Neural crest cell (in vitro differentiated cells): ENCODE measurements at places on chromosomes 3 and 15. TPM values are rescaled to one million over a fixed set of nuclear protein-coding genes. Genes with fewer than 3 reads are reported as not detected.
A peak's percentile ranks its signal among the peaks of the same experiment; 100 is the strongest.

GRCh38 chr3:15348246-15348645 is 15.9 kb upstream of the SH3BP5 start:
- no peak overlapping the region for H3K27ac ChIP-seq
- H3K4me1 ChIP-seq, result no peaks in the 10 kb centered on the region
- H3K36me3 ChIP-seq, result no peaks in the 10 kb centered on the region
- H3K27me3 ChIP-seq, result peaks cover 12% of the 10 kb centered on the region
- no peak overlapping the region for H3K4me3 ChIP-seq

GRCh38 chr15:48370460-48370859 is 39.2 kb downstream of the DUT start:
- peaks cover 6% of the 10 kb centered on the region for H3K27me3 ChIP-seq
- no peak overlapping the region for H3K4me3 ChIP-seq
- DNase-seq, result no peak

DNA sequence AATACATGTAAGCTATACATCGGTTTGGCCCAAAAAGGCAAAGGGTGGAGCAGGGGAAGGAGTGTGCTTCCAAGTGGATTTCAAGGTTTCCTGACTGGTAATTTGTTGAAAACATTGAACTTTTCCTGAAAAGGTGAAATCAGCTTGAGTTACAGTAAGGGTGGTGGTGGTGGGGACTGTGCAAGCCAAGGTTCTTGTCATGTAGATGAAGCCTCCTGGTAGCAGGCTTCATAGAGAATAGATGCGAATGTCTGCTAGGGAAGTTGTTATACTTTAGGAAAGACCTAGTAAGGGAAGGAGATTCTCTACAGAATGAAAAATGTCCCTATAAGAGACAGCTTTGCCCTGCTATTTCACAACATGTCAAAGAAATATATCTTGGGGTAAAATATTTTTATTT is 528.2 kb upstream of the CBLB start:
- H3K27me3 ChIP-seq, result no peaks in the 10 kb centered on the region
- H3K27ac ChIP-seq, result no peak overlapping the region
- H3K36me3 ChIP-seq, result no peaks in the 10 kb centered on the region
- H3K4me3 ChIP-seq, result no peak overlapping the region
- no peak for DNase-seq
- H3K4me1 ChIP-seq, result peaks cover 16% of the 10 kb centered on the region

GRCh38 chr15:94305133-94305532 is 73.8 kb downstream of the MCTP2 start:
- no peak for DNase-seq
- no peak overlapping the region for H3K27ac ChIP-seq
- H3K27me3 ChIP-seq, result no peaks in the 10 kb centered on the region
- peaks cover 4% of the 10 kb centered on the region for H3K36me3 ChIP-seq

- no peaks in the 10 kb centered on the region for H3K4me1 ChIP-seq
- H3K36me3 ChIP-seq, result peaks cover 14% of the 10 kb centered on the region
- no peak overlapping the region for H3K4me3 ChIP-seq
- no peaks in the 10 kb centered on the region for H3K27me3 ChIP-seq
- no peak for DNase-seq
- no peak overlapping the region for H3K27ac ChIP-seq
Observed at GRCh38 chr15:35381328-35381727, 164.6 kb downstream of the DPH6 start.

DNA sequence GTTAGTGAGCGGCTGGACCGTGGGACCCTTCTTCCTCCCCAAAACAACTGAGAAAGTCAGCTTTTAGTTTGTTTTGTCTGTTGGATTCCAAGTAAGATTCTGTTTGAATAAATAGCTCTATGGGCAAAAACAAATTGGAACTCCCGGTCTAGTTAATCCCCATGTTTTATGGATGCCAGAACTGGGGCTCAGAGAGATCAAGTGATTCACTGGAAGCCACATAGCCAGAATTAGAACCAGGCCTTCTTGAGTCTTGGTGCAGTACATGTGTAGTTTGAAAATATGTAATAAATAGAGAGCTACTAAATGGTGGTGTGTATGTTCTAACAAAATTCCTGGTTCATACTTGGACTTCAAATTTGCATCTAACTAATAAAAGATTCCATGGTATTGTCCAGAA is 29.3 kb upstream of the POLR2M start:
- no peak overlapping the region for H3K27ac ChIP-seq
- DNase-seq, result no peak
- H3K36me3 ChIP-seq, result no peaks in the 10 kb centered on the region
- H3K4me1 ChIP-seq, result no peaks in the 10 kb centered on the region

DNA sequence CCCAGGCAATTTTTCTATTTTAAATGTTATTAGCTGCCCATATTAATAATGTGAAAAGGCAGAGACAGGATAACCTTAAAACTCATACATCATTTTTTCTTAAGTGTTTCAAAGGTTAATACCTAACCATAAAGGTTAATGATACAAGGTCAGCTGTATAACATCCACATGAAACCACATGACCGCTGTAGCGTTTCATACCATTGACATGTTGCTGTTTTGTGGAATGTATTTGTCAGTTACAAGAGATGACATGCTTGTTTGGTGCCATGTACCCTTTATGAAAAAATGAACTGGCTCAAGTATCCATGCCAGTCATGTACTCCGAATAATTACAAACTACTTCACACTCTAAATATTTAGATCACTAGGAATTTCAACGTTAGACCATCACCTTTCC is 207.4 kb downstream of the FMN1 start:
- no peak for DNase-seq
- no peak overlapping the region for H3K4me3 ChIP-seq
- no peaks in the 10 kb centered on the region for H3K27me3 ChIP-seq
- H3K27ac ChIP-seq, result no peak overlapping the region

- H3K27ac ChIP-seq, result no peak overlapping the region
- no peak for DNase-seq
- H3K36me3 ChIP-seq, result peaks cover 2% of the 10 kb centered on the region
- H3K27me3 ChIP-seq, result no peaks in the 10 kb centered on the region
- H3K4me1 ChIP-seq, result peaks cover 21% of the 10 kb centered on the region
Observed at GRCh38 chr3:195251336-195252065, 19.5 kb downstream of the XXYLT1 start.

DNA sequence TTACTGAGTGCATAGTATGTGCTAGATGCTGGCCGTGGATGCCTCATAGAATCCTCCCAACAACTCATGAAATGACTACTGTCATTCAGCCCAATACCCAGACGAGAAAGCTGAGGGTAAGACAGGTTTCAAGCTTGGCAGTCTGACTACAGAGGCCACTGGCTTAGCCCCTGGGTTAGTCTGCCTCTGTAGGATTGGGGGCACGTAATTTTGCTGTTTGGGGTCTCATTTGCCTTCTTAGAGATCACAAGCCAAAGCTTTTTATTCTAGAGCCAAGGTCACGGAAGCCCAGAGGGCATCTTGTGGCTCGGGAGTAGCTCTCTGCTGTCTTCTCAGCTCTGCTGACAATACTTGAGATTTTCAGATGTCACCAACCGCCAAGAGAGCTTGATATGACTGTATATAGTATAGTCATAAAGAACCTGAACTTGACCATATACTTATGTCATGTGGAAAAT is 1.0 kb upstream of the CCR5 start:
- peaks cover 45% of the 10 kb centered on the region for H3K27me3 ChIP-seq
- DNase-seq, result no peak
- no peaks in the 10 kb centered on the region for H3K4me1 ChIP-seq
- no peaks in the 10 kb centered on the region for H3K36me3 ChIP-seq

DNA sequence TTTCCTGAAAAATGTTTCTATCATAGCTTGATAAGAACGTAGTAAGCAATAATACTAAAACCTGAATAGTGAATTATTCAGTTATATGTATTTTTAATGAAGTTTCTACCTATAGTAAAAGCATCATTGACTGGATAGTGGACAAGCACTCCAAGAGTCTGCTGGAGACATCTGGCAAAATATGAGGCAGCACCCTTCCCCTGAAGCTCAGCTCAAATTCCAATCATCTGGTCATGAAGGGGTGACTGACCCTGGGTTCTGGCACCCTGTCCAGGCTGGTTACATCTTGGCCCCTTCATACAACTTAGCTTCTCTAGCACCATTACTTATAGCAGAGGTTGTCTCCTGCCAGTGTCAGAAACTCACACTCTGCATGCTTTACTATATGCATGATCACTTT is 455.4 kb downstream of the RAP2B start:
- no peak for DNase-seq
- H3K4me3 ChIP-seq, result no peak overlapping the region
- H3K36me3 ChIP-seq, result no peaks in the 10 kb centered on the region
- H3K4me1 ChIP-seq, result peaks cover 4% of the 10 kb centered on the region
- no peak overlapping the region for H3K27ac ChIP-seq

GRCh38 chr3:123072152-123072551 is 5.3 kb downstream of the PDIA5 start:
- no peak for DNase-seq
- H3K36me3 ChIP-seq, result no peaks in the 10 kb centered on the region
- peaks cover 4% of the 10 kb centered on the region for H3K27me3 ChIP-seq
- H3K4me3 ChIP-seq, result no peak overlapping the region
- H3K27ac ChIP-seq, result no peak overlapping the region

- no peak overlapping the region for H3K27ac ChIP-seq
- H3K27me3 ChIP-seq, result no peaks in the 10 kb centered on the region
- no peaks in the 10 kb centered on the region for H3K36me3 ChIP-seq
- no peak overlapping the region for H3K4me3 ChIP-seq
- DNase-seq, result no peak
Observed at GRCh38 chr3:110684466-110684865, 387.1 kb upstream of the NECTIN3 start.

DNA sequence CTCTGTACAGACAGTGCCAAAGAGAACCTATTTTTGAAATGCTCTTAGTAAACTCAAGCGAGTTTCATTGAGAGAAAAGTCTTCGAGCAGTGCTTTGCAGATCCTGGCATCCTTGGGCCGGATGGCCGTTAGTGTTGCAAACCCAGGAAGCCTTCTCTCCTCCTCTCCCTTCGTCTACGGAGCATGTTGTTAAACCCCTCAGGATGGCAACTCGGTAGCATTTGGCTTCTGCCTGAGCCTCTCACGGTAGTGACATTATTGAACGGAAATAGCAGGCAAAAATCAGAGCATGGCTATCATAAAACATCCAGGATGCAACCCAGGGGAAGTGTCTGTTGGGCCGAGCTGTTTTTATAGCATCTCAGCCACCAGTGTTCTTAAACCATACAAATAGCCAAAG is 6.7 kb upstream of the SEC13 start:
- H3K36me3 ChIP-seq, result no peaks in the 10 kb centered on the region
- no peak overlapping the region for H3K27ac ChIP-seq
- H3K27me3 ChIP-seq, result peaks cover 89% of the 10 kb centered on the region
- no peak for DNase-seq
- H3K4me1 ChIP-seq, result no peaks in the 10 kb centered on the region
- H3K4me3 ChIP-seq, result no peak overlapping the region

DNA sequence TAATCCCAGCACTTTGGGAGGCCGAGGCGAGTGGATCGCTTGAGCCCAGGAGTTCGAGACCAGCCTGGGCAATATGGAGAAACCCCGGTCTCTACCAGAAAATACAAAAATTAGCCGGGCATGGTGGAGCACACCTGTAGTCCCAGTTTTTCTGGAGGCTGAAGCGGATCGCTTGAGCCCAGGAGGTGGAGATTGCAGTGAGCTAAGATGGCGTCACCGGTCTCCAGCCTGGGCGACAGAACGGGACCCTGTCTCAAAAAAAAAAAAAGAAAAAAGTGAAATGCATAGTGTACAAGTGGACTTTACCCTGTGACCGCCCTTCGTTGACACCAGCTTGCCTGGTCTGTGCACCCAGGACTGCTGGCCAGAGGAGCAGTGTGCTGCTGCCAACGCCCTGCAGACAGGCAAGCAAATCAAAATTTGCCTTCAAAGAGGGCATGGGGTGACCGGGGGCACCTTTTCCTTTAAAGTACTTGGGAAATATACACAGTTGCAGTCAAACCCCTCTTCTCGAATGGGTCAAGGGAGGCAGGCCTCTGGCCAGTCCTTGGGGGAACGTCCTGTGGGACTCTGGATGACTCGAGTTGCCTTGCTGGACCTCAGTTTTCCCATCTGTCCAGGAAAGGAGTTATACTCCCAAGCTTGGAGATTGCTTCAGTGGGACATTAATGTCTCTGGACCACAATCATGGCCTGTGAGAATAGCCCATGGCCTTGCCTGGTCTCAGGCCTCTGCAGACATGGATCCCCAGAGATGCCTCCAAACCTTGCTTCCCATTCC is 1.0 kb downstream of the XYLB start:
- peaks cover 3% of the 10 kb centered on the region for H3K27me3 ChIP-seq
- H3K4me3 ChIP-seq, result no peak overlapping the region
- H3K4me1 ChIP-seq, result no peaks in the 10 kb centered on the region
- H3K36me3 ChIP-seq, result peaks cover 3% of the 10 kb centered on the region
- no peak overlapping the region for H3K27ac ChIP-seq

GRCh38 chr3:195004512-195005250 is 266.3 kb downstream of the XXYLT1 start:
- H3K27me3 ChIP-seq, result no peaks in the 10 kb centered on the region
- no peak overlapping the region for H3K4me3 ChIP-seq
- H3K36me3 ChIP-seq, result no peaks in the 10 kb centered on the region

GRCh38 chr3:58999134-58999773 is 50.6 kb downstream of the CFAP20DC start:
- DNase-seq, result no peak
- no peaks in the 10 kb centered on the region for H3K36me3 ChIP-seq
- no peaks in the 10 kb centered on the region for H3K27me3 ChIP-seq

DNA sequence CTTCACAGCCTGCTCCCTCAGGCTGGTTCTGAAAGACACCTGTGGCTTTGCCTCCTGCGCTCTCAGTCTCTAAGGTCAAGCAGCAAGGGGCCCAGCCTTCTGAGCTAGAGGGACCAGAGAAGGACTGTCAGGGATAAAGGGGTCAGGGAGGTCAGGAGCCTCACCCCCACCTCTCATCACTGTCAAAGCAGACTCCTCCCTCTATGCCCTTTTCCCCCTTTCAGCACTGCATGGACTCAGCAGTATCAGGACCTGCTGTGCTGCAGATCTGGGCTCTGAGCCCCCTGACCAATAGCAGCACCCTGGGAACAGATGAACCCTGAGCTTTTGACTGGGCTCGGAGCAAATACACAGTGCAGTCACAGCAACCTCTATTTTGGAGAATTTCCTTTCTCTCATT is 3.2 kb upstream of the BMF start:
- H3K4me3 ChIP-seq, result peak overlapping the region; percentile 75
- peak overlapping the region; percentile 80 for H3K27ac ChIP-seq
- no peak for DNase-seq
- no peaks in the 10 kb centered on the region for H3K27me3 ChIP-seq
- H3K4me1 ChIP-seq, result peaks cover 66% of the 10 kb centered on the region
- H3K36me3 ChIP-seq, result no peaks in the 10 kb centered on the region

GRCh38 chr3:106825962-106826605 is 551.2 kb upstream of the CCDC54 start:
- H3K27me3 ChIP-seq, result no peaks in the 10 kb centered on the region
- no peak overlapping the region for H3K4me3 ChIP-seq
- no peak overlapping the region for H3K27ac ChIP-seq

GRCh38 chr3:7693976-7694375 is 807.6 kb upstream of the LMCD1 start:
- H3K27me3 ChIP-seq, result no peaks in the 10 kb centered on the region
- H3K4me1 ChIP-seq, result peaks cover 18% of the 10 kb centered on the region
- H3K36me3 ChIP-seq, result no peaks in the 10 kb centered on the region
- no peak for DNase-seq
- H3K27ac ChIP-seq, result no peak overlapping the region
- no peak overlapping the region for H3K4me3 ChIP-seq

- no peak for DNase-seq
- H3K4me1 ChIP-seq, result peaks cover 55% of the 10 kb centered on the region
Observed at GRCh38 chr3:77053795-77054194, 13.9 kb downstream of the ROBO2 start.

Gene SLTM
- 105 and 122 TPM in 2 replicates for total RNA-seq

Gene HRG
- not detected in 2 replicates for total RNA-seq

Gene GOLGA6B
- total RNA-seq, result not detected in 2 replicates

Gene CAPN7
- total RNA-seq, result 29.2 and 30.9 TPM in 2 replicates

Gene PHLDB2
- 45.8 and 49.0 TPM in 2 replicates for total RNA-seq

Gene CCRL2
- not detected in 2 replicates for total RNA-seq
